Naive thymus-derived CD4-positive, alpha-beta T cell (primary cell): ENCODE measurements at places on chromosomes 11 and 22.

DNA sequence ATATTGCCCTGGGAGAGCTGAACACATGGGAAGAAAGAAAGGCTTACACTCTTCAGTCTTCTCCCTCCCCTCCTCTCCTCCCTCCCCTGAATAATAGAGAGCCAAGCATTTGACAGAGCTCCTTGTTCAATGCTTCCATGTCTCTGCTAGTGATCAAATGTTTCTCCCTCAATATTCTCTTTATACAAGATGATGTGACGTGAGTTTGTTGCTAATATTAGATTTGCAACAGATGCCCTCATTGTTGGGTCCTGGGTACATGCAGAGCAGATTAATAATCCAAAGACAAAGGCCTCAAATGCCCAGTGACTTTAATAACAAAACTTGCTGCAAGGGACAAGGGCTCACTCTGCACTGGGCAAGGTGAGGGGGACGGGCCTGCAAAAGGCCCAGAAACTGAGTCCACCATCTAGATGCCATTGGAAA lies 7.1 kb upstream of the ENDOD1 start:
- no peak for DNase-seq

- no peak for DNase-seq
These were observed 54.6 kb downstream of the RPUSD4 start for GRCh38 chr11:126156814-126157213.

DNA sequence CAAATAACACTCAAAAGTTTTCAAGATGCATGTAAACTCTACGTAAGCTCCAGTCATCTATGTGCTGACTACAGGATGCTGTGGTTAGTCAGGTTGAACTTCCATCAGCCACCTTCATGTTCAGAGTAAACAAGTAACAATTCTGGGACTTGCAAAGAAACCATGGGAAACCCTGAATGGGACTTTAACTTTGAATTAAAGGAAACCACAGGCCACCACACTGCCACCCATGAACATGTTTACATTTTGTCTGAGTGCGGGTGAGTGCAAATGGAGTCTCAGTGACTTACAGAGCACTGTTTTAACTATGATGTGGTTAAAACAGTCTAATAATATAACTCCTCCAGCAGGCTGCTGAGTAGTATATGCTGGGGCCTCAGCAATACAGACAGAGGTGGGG lies 12.9 kb upstream of the SYTL2 start:
- DNase-seq: peak; percentile 95

DNA sequence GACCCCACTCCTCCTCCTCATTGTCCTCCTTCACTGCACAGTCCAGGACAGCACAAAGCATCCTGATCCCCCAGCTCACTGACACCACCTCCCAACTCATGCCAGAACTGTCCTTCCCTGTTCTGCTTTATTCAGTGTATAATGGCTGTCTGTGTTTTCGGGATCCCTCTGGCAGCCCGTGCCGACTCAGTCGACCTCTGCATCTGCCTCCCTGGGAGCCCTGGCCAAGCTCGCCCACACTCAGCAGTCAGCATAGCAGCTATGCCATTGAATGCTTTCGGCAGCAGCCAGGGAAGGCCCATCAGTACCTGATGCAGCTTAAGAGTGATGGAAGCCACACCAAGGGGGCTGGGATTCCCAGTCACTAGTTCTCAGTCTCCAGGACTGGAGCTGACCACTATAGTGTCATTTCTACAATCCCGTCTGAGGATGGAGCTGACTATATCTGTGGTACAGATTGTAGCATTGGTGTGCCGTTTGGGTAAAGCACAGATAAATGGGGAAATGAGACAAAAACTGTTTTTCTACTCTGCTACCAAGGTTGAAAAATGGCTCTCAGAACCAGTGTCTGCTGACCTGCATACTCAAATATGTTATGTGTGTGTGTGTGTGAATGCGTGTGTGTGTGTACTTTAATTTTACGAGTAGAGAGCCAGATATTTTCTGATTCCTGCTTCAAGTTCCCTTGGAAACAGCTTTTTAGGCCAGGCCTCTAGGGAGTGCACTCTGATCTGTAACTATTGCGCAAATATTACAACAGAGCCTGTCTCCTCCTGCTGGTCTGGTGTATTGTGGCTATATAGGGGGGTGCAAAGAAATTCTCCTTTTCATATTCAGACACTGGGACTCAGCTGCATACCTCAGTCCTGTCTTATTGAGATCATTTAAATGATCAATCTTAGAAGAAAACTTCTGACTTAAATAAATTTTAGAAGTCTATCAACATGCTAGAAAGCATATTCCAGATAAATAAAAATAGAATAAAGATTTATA lies 78.8 kb upstream of the TOP3B start:
- DNase-seq: no peak
